Liver (tissue), 10 donors: ENCODE measurements at places on chromosomes 7 and 10.

GRCh38 chr10:93268021-93268420 lies 194.3 kb downstream of the CYP26A1 start:
- DNase-seq = no peak

- no peak for DNase-seq
These were observed 11.6 kb downstream of the PALD1 start for GRCh38 chr10:70490142-70490541.

GRCh38 chr7:108001764-108002725 lies 916 bp downstream of the LAMB1 start:
- no peak for DNase-seq

DNA sequence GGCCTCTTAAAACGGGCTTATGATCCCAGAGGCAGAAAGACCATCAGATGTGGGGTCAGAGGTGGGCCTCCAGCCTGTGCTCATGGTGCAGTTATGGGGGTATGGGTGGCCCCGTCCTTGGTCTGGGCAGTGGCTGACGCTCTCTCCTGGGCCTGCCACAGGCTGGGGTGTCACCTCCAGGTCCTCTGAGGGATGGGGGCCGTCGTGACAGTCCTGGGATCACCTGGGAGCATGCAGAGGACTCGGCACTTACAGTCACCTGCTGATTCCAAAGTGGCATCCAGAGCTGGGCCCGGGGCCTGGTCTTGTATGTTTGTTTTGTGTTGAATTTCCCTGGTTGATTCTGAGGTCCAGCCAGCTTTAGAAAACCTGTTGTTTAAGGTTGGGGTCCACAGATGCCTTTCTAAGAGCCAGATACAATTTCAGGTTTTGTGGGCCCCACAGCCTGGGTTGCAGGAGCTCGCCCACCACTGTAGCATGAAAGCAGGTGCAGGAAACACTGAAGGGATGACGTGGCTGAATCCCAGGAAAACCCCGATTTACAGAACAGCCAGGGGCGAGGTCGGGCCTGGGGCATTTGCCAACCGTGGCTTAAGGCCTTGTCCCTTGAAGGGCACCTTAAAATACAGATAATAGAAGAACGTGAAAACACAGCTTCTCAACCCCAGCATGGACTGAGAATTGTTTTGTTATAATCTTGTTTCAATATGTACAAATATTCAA lies 170.7 kb upstream of the PPP2R2D start:
- peak; percentile 22 for DNase-seq

DNA sequence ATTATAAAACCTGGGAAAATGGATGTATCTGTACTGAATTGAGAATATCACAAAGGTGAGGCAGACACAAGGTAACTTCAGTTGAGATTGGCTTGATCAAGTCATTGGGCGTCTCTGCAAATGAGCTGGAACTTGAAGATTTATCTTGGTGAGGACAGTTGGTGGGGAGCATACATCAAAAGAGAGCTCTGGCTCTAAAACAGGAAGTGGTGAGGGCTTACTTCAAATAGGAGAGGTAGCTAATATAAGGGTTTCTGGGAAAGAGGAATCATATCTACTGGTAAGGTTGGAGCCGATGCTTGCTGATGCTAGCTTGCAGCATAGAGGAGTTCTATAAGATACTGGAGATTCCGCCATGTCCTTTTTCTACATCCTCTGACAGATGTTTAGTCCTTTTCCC lies 39.9 kb upstream of the FGL2 start:
- DNase-seq = no peak

DNA sequence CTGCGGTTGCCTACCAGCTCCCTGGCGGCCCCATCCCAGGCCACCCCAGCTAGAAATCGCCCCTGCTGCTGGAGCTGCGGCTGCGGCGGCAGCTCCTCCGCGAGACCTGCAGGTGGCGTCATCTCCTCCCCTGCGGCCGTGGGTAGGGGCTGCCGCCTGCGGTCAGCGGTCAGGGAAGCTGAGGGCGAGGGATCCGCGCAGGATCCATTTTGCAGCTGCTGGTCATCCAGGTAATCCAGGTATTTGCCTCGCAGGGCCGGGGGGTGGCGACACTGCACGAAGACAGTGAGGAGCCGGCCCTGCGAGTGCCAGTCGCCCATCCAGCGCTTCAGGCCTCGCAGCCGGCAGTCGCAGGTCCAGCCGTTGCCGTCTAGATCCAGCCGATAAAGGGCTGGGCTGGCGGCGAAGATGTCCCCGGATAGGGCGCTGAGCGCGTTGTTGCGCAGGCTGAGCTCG lies 1.5 kb downstream of the TRIL start:
- peak; percentile 40 for DNase-seq

DNA sequence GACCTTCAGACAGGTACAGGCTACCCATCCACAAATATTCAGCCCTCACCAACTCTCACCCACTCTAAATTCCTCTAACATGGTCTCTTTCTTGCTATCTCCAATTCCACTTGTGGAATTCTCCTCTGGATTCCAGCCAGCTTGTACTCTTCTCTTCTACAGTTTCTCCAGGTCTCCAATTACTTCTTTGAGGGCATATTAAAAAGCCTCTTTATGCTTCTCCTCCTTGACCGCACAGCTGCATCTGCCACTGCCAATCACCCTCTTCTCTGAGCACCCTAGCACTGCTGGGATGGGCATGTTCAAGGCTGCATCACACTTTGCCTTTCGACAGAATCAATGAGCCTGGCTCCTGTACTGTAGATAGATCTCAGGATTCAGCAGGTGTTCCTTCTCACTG lies 101.5 kb upstream of the ANKRD1 start:
- no peak for DNase-seq

- no peak for DNase-seq
These were observed 307.2 kb downstream of the SNX13 start for GRCh38 chr7:17633067-17633466.

DNA sequence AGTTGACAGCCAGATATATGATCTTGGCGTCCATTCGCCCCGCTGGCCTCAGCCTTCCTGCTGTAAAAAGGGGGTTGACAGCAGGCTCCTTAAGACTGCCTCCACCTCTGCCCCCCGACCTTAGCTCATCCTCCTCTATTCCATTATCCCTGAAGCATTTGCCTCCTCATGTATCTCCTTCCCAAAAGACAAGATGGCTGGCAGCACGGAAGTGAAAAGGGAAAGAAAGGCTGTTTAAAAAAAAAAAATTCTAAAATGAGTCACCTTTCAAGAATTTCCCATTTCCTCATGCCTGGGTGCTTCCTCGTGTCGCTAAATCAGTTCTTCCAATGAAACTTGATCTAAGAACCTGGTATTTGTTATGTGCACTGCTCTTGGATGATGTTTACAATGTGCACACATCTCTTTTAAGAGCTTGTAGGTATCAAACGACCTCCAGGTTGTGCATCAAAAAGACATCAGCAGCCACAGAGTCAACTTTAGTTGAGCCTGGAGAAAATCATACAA lies 1.7 kb downstream of the SCRN1 start:
- DNase-seq = no peak

DNA sequence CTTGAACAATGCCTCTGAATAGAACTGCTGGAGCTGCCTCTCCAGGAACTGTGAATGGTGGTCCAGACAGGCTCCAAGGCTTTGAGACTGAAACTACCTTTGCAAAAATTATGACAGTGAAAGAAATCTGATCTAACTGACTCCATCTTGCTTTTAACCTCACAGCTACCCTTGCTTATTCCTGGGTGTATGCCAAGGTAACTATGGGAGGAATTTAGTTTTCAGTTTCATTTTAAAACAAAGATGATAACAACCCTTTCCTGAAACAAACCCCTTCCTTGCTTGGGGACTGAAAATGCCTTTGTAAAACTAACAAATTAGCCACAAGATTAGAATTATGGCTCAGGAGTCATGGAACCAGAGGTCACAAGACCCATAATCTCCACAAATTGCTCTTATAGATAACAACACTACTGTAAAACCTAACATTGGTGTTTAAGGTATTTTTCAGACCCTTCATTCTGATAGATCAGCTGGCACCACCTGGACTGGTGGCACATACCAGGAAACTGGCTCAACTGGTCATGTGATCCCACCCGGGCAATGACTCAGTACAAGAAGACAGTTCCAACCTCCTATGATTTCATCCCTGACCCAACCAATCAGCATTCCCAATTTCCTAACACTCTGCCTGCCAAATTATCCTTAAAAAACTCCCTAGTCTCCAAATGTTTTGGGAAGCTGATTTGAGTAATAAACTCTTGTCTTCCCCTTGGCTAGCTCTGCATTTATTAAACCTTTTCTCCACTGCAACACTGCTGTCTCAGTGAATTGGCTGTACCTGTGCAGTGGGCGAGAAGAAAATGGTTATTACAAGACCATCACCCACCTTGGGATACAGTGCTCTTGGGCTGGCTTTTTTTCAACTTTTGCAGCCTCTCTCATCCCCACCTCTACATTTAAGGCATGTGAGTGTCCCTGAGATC lies 608.1 kb downstream of the TYW1 start:
- DNase-seq = no peak

GRCh38 chr10:73989594-73990150 lies 8.2 kb upstream of the VCL start:
- DNase-seq = no peak

DNA sequence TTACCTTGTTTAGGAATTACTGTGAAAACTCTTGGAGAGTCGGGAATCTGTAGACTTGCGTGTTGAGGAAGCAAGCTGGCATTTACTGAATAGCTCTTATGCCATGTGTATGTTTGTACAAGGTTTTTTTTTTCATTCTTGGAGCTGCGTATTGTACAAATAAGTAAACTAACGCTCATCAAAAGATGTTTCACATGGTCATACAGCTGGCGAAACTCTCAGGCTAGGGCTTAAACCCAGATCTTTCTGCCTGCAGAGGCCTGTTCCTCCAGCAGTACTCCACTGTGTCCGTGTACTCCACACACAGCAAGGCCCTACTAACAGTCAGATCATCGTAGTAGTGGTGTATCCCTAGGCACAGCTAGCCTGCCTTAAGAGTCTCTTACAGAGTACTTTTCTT lies 7.4 kb downstream of the EDRF1 start:
- DNase-seq = no peak

DNA sequence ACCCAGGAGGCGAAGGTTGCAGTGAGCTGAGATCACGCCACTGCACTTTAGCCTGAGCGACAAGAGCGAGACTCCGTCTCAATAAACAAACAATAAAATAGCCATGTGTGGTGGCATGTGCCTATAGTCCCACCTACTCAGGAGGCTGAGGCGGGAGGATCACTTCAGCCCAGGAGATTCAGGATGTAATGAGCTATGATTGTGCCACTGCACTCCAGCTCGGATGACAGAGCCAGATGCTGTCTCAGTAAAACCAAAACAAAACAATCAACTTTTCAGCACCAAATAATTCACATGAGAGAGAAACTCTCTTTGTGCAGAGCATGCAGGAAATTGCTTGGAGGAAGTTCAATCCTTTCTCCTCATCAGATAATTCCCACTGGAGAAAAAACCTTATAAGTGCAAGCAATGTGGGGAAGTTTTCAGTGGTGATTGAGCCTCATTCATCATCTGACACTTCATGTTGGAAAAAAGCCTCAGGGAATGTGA lies 13.4 kb upstream of the FIS1 start:
- DNase-seq = no peak
